Fibroblast of skin of back (primary cell): ENCODE measurements at places on chromosomes 6 and 20.

DNA sequence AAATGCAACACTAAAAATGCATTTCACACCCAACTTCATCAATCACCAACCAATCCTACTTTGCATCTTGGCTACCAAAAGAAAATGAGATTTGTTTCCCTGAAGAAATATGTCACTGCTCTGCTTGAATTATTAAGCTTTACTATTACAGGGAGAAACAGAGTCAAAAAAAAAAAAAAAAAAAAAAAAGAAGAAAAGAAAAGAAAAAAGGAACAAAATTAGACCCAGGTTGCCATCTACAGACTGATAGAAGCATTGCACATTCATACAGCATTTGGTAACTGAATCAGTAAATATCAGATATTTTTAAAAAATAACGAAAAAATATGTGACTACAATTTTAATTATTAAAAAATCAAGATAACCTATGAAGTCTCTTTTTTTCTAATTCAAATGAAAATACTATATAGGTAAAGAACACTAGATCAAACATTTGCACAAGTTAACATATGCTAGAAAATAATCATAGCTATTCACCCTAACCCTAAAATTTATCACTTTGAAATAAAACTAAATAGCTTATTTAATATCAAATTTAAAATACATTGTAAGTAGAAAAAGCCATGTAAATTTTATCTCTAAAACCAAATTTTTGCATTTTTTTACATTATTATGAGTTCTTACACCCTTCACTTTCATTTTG lies 83.3 kb downstream of the DCDC2 start:
- peak; percentile 4 for DNase-seq

- peak; percentile 77 for DNase-seq
Measured at GRCh38 chr6:19024737-19025136, 637.6 kb downstream of the RNF144B start.

DNA sequence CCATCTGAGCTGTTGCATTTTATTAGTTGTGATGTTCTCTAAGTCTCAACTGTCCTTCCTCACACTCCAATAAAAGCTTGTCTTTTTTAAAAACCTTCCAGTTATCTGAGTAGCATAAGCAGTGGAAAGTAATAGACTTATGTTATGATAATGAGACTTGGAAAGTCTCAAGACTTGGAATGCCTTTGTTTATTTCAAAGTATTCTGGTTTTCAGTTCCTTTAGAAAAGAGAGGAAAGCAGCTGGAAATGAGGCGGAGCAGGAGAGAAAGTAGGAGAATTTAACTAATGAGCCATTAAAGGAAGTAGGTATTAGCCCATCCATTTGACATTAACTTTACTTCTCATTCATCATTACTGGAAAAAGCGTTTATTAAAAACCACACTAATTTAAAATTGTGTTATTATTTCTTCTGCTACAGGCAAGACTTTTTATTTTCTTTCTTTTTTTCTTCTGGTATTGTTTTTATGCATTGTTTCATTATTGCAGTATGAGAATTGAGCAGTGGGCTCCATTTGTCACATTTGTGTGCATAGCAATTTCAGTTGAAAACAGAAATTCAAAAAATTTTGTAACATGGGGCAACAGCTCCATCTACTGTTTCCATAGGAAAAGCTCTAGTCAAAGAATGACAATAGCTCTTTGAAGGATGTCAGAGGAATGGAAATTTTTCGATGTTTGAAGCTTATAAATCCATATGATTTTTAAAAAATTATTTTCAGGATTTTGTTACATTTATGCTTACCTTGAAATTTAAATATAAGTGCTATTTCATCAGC lies 194.8 kb downstream of the COL9A1 start:
- peak; percentile 50 for DNase-seq

GRCh38 chr6:55659304-55659703 lies 80.3 kb upstream of the HMGCLL1 start:
- DNase-seq: peak; percentile 15

- DNase-seq: peak; percentile 70
Measured at GRCh38 chr6:138109042-138109997, 2.1 kb upstream of the PERP start.

DNA sequence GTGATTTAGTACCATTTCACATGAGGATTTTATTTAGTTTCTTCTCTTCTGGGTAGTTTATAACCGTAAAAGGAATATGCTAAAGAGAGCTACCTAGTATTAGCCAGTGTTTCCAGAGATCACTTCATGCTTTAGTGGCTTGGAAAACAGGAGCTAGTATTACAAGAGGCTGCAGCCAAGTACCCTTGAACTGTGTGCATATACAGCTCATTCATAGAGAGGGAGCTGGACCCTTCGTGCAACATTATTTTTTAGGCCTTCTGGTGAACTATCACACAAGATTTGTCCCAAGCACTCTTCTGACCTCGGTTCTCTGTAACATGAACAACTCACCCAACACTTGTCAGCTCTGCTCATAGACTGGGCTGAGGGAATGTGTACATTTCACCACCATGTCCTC lies 74.9 kb upstream of the RIN2 start:
- DNase-seq: no peak

DNA sequence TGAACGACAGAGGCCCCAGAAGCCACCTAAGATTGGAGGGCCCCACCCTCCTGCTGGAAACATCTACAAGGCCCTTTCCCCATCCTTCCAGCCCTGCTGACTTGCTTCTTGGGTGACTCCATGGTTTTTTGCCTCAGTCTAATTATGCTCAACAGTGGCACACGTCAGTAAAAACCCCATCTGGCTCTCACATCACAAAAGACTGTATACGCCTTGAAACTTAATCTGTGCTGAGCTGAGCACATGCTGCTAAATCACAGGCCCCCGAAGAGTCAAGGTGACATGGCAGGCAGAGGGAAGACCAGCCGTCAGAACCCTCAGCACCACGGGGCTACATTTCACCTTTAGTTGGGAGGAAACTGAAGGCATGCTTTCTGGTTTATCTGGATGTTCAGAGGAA lies 323.1 kb downstream of the CDH26 start:
- DNase-seq: no peak

- DNase-seq: no peak
Measured at GRCh38 chr6:18243302-18243893, 20.9 kb downstream of the DEK start.

- no peak for DNase-seq
Measured at GRCh38 chr20:3163099-3164042, 3.7 kb upstream of the FASTKD5 start.

GRCh38 chr6:158962371-158962770 lies 37.6 kb downstream of the RSPH3 start:
- peak; percentile 25 for DNase-seq

GRCh38 chr20:52905241-52905994 lies 66.7 kb upstream of the TSHZ2 start:
- DNase-seq: no peak

DNA sequence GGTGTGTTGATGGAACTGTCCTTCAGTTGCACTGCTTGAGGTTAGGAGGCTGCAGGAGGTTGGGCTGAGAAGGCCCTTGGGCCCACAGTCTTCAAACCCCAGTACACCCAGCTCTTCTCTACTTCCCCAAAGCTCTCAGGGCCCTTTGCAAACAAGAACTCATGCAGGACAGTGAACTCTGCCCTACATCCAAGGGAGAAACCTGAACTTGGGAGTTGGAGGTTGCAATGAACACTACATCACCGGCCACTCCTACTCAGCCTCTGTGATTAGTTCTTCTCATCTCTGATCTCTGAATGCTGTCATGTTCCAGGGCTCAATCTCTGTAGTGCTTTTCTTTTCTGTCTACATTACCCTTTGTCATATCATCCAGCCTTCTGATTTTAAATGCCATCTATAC lies 148.5 kb upstream of the PDE7B start:
- DNase-seq: no peak

- DNase-seq: peak; percentile 83
Measured at GRCh38 chr20:38134427-38135270, 30.4 kb downstream of the TGM2 start.

GRCh38 chr6:3869284-3869631 lies 20.1 kb downstream of the FAM50B start:
- no peak for DNase-seq

GRCh38 chr20:49166534-49167449 lies 21.3 kb downstream of the STAU1 start:
- no peak for DNase-seq

DNA sequence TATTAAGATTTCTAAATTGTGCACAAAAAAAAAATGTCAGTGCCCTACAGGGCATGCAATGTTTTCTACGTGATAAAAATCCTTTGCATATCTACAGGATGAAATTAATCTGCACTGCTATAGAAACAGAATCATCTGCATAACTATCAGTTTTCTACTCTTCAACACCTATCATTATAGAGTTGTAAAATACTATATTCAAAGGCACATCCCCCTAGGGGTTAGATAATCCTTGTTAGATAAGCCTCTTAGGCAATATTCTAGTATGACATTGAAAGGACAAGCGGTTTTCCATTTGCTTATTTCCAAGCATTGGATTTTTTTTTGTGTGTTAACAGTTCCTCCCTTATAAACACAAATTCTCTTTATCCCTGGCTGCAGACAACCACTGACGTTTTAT lies 98.7 kb upstream of the LAMA2 start:
- DNase-seq: no peak

GRCh38 chr6:114419175-114419574 lies 76.4 kb upstream of the HS3ST5 start:
- DNase-seq: no peak

DNA sequence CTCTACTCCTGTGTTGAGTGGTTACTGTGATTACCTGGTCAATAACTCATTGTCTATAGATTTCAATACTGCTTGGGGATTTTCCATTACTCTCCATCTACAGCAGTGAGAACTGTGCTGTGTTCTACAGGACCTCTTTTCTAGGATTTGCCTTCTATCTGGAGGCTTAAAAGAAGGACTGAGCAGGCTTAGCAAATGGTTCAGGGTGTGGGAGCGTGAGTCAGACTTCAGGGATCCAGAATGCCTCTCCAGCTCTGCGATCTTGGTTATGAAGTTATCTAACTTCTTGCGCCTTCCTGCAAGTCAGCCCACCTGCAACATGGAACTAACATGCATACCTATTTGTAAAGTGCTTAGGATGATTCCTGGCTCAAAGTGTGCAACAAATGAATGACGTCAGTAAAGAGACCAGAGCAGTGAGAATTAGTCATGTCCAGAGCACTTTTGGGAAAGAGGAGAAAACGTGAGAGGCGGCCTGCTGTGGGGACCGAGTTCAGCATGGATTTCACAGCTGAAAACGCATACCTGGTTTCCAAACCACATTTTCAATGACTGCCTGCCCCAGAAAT lies 610.1 kb upstream of the CDH4 start:
- DNase-seq: no peak

- DNase-seq: peak; percentile 95
Measured at GRCh38 chr20:10648651-10649050, 25.1 kb downstream of the JAG1 start.

GRCh38 chr20:63023071-63023935 lies 16.5 kb upstream of the BHLHE23 start:
- DNase-seq: no peak

- DNase-seq: no peak
Measured at GRCh38 chr20:826695-827323, 6.7 kb upstream of the FAM110A start.

DNA sequence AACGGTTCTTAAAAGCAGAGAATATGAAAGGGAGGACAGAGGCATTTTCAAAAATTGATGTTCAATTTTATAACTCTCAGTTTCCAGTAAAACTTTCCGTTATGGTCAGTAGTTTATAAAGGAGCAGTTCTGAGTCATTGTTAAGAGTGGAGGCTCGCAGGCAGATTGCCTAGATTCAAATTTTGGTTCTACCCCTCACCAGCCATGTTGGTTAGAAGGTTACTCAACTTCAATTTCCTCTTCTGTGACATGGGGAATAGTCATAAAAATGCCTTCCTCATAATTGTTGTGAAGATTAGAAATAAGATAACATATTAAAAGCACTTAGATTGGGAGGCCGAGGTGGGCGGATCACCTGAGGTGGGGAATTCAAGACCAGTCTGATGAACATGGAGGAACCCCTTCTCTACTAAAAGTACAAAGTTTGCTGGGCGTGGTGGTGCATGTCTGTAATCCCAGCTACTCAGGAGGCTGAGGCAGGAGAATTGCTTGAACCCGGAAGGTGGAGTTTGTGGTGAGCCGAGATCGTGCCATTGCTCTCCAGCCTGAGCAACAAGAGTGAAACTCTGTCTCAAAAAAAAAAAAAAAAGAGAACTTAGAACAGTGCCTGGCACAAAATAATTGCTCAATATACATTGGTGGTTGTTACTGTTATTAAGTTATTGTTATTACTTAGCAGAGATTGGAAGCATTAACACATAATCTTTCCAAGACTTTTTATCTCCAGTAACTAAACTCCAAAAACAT lies 348.9 kb downstream of the NRN1 start:
- no peak for DNase-seq

GRCh38 chr6:119466226-119466625 lies 116.7 kb upstream of the MAN1A1 start:
- DNase-seq: no peak

- DNase-seq: no peak
Measured at GRCh38 chr6:15364401-15365037, 118.7 kb downstream of the JARID2 start.

GRCh38 chr20:64091770-64092169 lies 7.6 kb upstream of the LKAAEAR1 start:
- no peak for DNase-seq

GRCh38 chr20:49616154-49617007 lies 48.4 kb upstream of the PTGIS start:
- DNase-seq: no peak

DNA sequence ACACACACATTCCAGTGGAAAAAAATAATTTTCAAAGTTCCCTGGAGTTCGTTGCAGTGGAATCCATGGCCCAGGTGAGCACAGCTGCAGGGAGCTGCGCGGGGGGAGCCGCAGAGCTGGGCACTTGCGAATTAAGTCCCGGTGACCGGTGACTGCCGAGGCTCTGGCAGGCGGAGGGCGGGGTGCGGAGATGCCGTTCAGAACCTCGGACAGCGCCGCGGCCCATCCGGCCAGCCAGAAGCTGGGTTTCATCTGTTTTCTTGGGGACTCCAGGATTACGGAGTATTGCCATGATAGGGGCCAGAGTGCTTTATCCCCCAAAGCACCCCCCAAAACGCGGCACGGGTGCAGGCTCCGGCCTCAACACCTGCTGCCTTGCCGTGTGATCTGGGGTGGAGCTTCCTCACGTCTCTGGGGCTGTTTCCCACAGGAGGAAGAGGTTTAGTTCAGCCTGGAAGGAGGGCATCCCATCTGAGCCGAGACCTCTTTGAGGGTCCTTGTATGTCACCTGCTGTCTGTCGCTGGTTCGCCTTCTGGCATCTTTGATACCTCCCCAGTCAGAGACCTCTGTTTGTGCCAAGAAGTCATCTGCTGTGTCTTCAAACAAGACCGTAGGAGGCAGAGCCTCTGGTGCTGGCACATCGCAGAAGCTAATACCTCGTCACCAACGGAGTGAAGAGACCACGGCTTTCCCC lies 99.4 kb downstream of the YTHDF1 start:
- DNase-seq: peak; percentile 7

DNA sequence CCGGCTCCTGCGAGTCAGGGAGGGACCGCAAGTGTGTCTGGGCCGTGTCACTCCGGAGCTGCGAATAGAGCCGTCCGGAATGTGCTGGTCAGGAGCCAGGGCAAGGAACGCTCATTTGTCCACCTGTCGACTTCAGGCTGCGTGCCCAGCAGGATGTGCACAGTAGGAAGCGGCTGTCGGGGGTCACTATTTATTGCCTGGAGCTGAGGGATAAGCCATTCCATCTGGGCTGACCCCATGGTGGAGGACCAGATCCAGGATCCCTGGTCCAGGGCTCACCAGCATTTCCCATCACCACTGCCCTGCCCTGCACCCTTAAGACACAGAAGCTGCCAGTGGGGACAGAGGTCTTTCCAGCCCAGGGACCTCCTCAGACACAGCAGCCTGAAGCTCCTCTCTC lies 14.7 kb downstream of the NTSR1 start:
- DNase-seq: no peak
